ENCODE measurements at places on chromosomes 3 and 15.

DNA sequence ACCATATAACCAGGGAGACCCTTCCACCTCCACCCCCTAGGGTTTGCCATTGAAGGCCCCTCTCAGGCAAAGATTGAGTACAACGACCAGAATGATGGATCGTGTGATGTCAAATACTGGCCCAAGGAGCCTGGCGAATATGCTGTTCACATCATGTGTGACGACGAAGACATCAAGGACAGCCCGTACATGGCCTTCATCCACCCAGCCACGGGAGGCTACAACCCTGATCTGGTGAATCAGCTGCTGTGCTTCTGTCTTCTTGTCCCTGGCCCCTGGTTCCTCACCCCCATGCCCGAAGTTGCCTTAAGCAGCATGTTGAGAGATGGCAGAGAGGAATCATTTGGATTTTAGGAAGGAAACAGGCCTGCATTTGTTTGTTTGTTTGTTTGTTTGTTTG, 98.4 kb downstream of the FLNB start:
- DNase-seq = no peak

- DNase-seq = peak; percentile 41
These were observed 143.4 kb upstream of the RASGRP1 start for GRCh38 chr15:38707802-38708671.

DNA sequence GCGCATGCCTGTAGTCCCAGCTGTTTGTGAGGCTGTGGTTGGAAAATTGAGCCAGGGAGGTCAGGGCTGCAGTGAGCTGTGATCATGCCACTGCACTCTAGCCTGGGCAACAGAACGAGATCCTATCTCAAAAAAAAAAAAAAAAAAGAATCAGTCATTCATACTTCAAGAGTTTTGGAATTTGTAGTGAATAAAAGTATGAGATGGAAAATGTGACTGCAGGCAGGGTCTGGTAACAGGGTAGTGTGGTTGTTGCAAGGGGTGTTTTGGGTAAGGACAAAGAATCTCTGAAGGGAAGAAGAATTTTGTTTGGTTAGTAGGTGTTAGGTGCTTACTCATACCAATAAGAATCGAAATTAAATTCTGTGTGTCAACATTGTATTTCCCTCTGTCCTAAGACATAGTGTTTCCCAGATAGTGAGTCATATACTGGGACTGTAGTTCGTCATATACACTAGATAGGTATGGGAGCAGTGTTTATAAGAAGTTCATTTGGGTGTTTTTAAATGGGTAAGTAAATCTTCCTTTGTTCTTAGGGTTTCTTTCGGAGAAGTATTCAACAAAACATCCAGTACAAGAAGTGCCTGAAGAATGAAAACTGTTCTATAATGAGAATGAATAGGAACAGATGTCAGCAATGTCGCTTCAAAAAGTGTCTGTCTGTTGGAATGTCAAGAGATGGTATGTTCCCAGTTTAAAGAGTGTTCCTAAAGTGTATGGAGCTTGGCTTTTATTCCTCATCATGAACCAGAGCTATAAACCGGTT, 14.2 kb downstream of the NR1D2 start:
- DNase-seq = no peak

DNA sequence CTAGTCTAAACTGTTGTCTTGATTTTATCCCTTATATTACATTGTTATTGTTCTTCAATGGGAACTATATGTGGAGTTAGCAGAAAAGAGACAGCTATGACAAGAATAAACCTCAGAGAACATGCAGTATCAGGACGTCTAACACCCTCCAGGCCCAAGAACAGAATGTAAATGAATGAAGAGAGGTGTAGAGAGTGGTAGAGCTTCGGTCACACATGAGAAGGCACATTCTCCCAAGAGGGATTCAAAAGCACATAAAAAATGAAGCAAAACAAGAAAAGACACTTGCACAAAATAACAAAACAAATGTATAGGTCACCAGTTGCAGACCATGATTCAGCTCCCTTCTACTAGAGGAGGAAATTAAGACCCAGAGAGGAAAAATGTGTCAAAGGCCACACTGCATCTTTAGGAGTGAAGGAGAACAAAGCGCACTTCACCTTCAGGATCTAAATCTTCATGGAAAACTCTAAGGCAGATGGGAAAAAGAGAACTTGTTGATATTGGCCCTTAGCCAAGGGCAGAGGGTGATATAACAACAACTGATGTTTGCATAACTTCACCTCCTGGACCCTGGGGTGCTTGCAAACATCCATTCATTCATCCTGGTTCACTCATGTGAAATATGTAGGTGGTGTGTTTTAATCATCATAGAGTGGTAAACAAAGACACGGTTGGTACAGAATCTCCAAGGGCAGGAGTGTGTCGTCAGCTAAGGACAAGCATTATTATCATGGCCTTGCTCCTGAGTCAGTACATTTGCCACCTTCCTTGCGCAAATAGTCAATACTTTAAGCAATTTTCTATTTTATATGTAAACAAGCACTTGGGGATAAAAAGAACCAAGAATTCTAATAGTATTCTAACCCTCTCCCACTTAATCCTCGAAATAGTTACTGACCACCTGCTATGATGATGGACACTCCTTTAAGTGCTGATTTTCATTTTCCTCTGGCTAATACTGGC, 8.8 kb downstream of the NEK10 start:
- no peak for DNase-seq

DNA sequence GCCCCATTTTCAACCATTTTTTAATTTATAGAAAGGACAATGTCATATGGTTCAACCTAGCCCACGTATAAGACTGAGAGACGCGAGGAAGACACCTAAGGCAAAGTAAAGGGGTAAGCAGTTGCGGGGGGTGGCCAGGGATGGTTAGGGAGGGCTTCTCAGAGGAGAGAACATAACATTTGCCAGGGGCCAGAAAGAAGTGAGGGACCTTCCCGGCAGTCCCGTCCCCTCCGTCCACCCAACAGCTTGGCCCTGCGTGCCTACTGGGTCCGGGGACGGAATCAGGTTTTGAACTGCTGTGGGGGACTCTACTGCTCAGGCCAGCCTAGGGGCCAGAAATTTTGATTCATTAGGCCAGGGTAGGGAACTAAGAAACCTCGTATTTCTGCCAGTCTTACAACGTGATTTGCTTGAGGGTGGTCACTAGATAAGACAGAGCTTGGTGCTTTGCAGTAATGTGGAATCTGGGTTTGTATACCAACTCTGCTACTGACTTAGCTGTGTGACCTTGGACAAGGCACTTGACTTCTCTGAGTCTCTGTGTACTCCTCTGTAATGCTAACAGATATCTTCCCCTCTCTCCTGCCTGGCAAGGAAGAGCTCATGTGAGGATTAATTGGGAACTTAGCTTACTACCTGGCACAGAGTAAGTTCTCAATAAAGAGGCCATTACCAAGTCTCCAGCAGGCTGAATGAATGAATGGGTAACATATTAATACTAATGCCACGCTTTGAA, 734 bp upstream of the SLC6A20 start:
- DNase-seq = no peak

- DNase-seq = no peak
These were observed 37.5 kb downstream of the ARHGAP31 start for GRCh38 chr3:119331661-119332060.
